ENCODE measurements at places on chromosomes 3 and 15.

- DNase-seq = no peak
- no peaks in the 10 kb centered on the region for H3K36me3 ChIP-seq
- H3K4me1 ChIP-seq = peaks cover 8% of the 10 kb centered on the region
These were observed 20.8 kb upstream of the TNIK start for GRCh38 chr3:171481011-171481410.

- H3K4me3 ChIP-seq = no peak overlapping the region
- peaks cover 55% of the 10 kb centered on the region for H3K4me1 ChIP-seq
- DNase-seq = no peak
- peak overlapping the region; percentile 95 for H3K27ac ChIP-seq
These were observed 520.4 kb upstream of the MDFIC2 start for GRCh38 chr3:70832834-70833205.

GRCh38 chr3:124960698-124961097 lies 26.1 kb upstream of the MUC13 start:
- no peak overlapping the region for H3K4me3 ChIP-seq
- no peak for DNase-seq
- no peak overlapping the region for H3K27ac ChIP-seq

DNA sequence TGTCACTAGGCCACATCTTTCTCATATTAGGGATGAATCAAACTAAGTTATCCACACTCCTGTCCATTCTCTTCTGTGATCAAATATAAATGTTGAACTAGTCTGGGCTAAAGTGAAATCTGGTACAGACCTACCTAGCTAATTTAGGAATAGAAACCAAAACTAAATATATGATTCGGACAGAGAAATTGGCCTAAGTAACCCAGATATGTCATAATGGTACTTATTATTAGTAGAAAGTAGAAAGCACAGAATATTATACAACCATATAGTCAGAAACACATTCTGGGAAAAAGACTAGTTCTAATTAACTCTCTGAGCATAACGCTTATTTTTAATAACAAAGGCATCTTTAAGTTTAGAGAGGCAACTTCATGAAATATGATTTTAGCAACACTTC lies 389.0 kb downstream of the LSAMP start:
- H3K27ac ChIP-seq = no peak overlapping the region
- H3K36me3 ChIP-seq = no peaks in the 10 kb centered on the region
- no peaks in the 10 kb centered on the region for H3K27me3 ChIP-seq
- peaks cover 8% of the 10 kb centered on the region for H3K4me1 ChIP-seq
- no peak overlapping the region for H3K4me3 ChIP-seq
- no peak for DNase-seq

DNA sequence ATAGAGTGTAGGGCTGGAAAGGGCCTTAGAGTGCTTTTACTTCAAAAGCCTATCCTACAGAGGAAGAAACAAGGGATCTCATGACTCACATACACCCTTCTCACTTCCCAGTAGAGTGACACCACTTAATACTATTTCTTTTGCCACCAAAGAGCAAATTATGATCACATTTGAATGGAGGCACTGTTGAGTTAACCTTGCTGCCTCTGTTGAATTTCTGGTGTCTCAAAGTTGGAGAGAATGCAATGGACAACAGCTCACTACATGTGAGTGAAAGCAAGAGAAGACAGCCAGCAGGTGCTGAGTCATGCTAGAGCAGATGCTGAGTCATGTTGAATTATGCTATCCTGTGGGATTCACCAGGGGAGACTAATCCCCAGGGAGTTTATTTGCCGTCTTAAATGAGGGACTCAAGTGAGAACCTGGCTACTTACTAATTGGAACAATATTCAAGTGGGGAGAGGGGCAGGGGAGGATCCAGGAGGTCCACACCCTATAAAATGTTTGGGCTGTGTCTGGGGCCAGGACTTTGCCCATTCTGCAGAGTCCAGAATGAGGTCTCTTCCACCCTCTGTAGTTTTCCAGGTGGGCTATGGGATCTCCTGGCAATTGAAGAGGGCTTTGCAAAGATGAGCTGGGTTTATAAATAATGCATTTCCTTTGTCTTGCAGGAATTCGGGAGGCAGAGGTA lies 35.8 kb downstream of the ST8SIA2 start:
- no peak for DNase-seq
- H3K4me3 ChIP-seq = no peak overlapping the region
- H3K36me3 ChIP-seq = no peaks in the 10 kb centered on the region
- H3K27ac ChIP-seq = no peak overlapping the region
- H3K4me1 ChIP-seq = peaks cover 7% of the 10 kb centered on the region

GRCh38 chr3:65876028-65876420 lies 162.7 kb downstream of the MAGI1 start:
- H3K36me3 ChIP-seq = no peaks in the 10 kb centered on the region
- H3K4me1 ChIP-seq = peaks cover 8% of the 10 kb centered on the region
- no peak overlapping the region for H3K4me3 ChIP-seq
- H3K27ac ChIP-seq = no peak overlapping the region

- no peak for DNase-seq
- peaks cover 34% of the 10 kb centered on the region for H3K4me1 ChIP-seq
- no peaks in the 10 kb centered on the region for H3K27me3 ChIP-seq
- no peaks in the 10 kb centered on the region for H3K36me3 ChIP-seq
- H3K27ac ChIP-seq = no peak overlapping the region
- no peak overlapping the region for H3K4me3 ChIP-seq
These were observed 306.4 kb downstream of the MAGI1 start for GRCh38 chr3:65732051-65732935.

GRCh38 chr3:174002543-174002942 lies 605.0 kb downstream of the NLGN1 start:
- DNase-seq = no peak
- no peak overlapping the region for H3K4me3 ChIP-seq

DNA sequence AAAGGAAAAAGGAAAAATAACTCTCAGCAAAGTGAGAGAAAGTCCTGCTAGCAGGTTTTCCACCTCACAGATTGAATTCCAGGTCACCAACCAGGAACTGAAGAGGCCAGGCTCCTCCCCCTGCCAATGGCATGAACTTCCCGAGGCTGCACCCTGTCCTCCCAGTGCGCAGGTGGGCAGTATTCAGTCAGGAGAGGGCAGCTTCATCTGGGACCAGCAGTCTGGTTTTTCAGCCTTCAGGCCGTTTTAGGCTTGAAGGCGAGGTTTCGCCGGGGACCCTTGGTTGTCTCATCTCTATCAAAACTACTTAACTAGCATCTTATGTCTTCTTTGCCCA lies 41.2 kb downstream of the TRAT1 start:
- H3K4me3 ChIP-seq = no peak overlapping the region
- H3K27me3 ChIP-seq = peaks cover 4% of the 10 kb centered on the region
- H3K4me1 ChIP-seq = no peaks in the 10 kb centered on the region
- DNase-seq = no peak

GRCh38 chr3:109337393-109337792 lies at the start of gene DPPA4:
Gene DPPA4 (minus strand): TSS chr3:109337546. CDS start chr3:109337517, 29 bp downstream.
- no peaks in the 10 kb centered on the region for H3K36me3 ChIP-seq
- peak within 1 kb of the TSS; percentile 7 for H3K27ac ChIP-seq
- no peak for DNase-seq
- H3K27me3 ChIP-seq = peaks cover 6% of the 10 kb centered on the region
- peak within 1 kb of the TSS; percentile 72 for H3K4me3 ChIP-seq

DNA sequence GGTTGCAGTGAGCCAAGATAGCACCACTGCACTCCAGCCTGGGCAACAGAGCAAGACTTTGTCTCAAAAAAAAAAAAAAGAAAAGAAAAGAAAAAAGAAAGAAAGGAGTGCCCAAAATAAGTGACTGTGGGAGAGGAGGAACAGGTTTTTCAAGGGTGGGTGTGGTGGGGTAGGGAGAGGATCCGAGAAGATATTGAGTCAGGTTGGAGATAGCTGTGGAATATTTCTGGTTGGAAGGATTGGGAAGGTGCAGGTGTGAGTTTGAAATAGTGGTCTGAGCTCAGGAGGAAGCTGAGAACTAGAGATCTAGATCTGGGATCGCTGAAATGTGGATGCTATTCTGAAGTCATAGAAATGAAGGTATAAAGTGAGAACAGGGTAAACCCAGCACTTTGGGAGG lies 7.8 kb downstream of the SCAMP2 start:
- H3K27me3 ChIP-seq = no peaks in the 10 kb centered on the region
- no peak overlapping the region for H3K4me3 ChIP-seq
- peaks cover 2% of the 10 kb centered on the region for H3K36me3 ChIP-seq

- no peak for DNase-seq
- H3K27me3 ChIP-seq = no peaks in the 10 kb centered on the region
- peaks cover 10% of the 10 kb centered on the region for H3K36me3 ChIP-seq
These were observed 12.2 kb upstream of the SLC28A1 start for GRCh38 chr15:84872009-84872910.

GRCh38 chr3:171755656-171756055 lies 54.6 kb downstream of the PLD1 start:
- H3K27ac ChIP-seq = no peak overlapping the region
- H3K36me3 ChIP-seq = no peaks in the 10 kb centered on the region
- no peaks in the 10 kb centered on the region for H3K4me1 ChIP-seq
- no peak for DNase-seq
- H3K4me3 ChIP-seq = no peak overlapping the region

DNA sequence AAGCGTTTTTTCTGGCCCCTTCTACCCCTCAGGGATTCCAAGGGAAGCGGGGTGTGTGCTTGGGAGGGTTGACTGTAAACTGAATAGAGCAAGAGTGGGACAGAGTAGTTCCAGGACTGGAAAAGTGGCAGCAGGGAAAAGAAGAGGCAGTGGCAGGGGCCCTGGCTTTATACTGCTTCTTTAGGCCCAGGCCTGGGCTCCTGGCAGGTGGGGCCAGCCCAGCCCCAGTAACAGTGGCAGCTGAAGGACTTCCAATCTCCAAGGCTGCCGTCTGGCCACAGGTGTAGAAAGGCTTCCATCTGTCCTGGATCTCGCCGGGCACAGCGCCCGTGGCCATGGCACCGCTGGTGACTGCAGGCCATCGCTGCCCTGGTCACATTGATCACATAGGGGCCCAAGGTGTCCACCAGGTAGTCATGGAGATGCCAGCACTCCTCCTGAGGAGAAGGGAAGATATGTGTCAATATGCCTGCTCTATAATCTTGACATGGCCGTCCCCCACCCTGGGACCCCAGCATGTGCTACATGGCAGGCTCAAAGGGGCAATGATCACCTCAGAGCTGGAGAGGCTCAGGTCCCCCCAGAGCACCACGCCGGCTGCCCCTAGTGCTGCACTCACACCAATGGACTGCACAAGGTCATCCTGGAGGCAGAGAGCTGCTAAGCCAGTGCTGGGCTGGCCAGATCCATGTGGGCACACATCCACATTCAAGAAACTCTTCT lies 1.0 kb upstream of the IFRD2 start:
- no peaks in the 10 kb centered on the region for H3K27me3 ChIP-seq
- peak overlapping the region; percentile 75 for H3K4me3 ChIP-seq
- H3K27ac ChIP-seq = peak overlapping the region; percentile 98
- H3K36me3 ChIP-seq = peaks cover 3% of the 10 kb centered on the region
- no peak for DNase-seq

GRCh38 chr3:44932986-44933944 lies 42.7 kb downstream of the ZDHHC3 start:
- no peak overlapping the region for H3K27ac ChIP-seq
- no peaks in the 10 kb centered on the region for H3K4me1 ChIP-seq
- H3K4me3 ChIP-seq = no peak overlapping the region

- H3K36me3 ChIP-seq = no peaks in the 10 kb centered on the region
- no peak overlapping the region for H3K27ac ChIP-seq
- H3K27me3 ChIP-seq = peaks cover 2% of the 10 kb centered on the region
- H3K4me3 ChIP-seq = no peak overlapping the region
- H3K4me1 ChIP-seq = peaks cover 3% of the 10 kb centered on the region
These were observed 75.0 kb downstream of the STRIT1 start for GRCh38 chr3:155218462-155218861.

- H3K36me3 ChIP-seq = no peaks in the 10 kb centered on the region
- H3K27ac ChIP-seq = no peak overlapping the region
- H3K4me1 ChIP-seq = peaks cover 20% of the 10 kb centered on the region
- no peak for DNase-seq
These were observed 52.1 kb upstream of the ATP11B start for GRCh38 chr3:182741214-182741613.

- H3K4me3 ChIP-seq = no peak overlapping the region
- H3K36me3 ChIP-seq = peaks cover 3% of the 10 kb centered on the region
- peaks cover 22% of the 10 kb centered on the region for H3K27me3 ChIP-seq
- no peak for DNase-seq
- no peaks in the 10 kb centered on the region for H3K4me1 ChIP-seq
These were observed 40.1 kb upstream of the NR2C2 start for GRCh38 chr3:14907043-14907966.

DNA sequence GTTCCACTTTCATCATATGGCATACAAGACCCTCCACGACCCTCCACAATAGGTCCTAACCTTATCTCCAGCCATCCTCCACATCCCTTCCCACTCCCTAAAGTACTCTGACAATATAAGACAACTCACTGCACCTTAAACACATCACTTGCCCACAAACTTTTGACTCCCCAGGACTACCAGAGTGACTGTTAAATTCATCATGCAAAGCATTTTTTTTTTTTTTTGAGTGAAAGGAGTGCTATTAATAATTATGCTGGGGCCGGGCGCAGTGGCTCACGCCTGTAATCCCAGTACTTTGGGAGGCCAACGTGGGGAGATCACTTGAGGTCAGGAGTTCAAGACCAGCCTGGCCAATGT lies 55.8 kb downstream of the OSBPL10 start:
- peaks cover 1% of the 10 kb centered on the region for H3K36me3 ChIP-seq
- no peak overlapping the region for H3K4me3 ChIP-seq
- no peaks in the 10 kb centered on the region for H3K27me3 ChIP-seq
- no peak for DNase-seq

DNA sequence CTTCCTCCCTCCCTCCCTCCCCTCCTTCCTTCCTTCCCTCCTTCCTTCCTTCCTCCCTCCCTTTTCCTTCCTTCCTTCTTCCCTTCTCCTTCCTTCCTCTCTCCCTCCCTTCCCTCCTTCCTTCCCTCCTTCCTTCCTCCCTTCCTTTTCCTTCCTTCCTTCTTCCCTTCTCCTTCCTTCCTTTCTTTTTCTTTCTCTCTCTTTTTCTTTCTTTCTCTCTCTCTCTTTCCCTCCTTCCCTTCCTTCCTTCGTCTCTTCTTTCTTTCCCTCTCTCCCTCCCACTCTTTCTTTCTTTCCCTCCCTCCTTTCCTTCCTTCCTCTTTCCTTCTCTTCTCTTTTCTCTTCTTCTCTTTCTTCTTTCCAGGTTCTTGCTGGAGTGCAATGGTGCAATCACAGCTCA lies 1.9 kb upstream of the ZNF662 start:
- H3K4me3 ChIP-seq = no peak overlapping the region
- H3K36me3 ChIP-seq = no peaks in the 10 kb centered on the region
- no peaks in the 10 kb centered on the region for H3K4me1 ChIP-seq
- H3K27me3 ChIP-seq = peaks cover 31% of the 10 kb centered on the region

DNA sequence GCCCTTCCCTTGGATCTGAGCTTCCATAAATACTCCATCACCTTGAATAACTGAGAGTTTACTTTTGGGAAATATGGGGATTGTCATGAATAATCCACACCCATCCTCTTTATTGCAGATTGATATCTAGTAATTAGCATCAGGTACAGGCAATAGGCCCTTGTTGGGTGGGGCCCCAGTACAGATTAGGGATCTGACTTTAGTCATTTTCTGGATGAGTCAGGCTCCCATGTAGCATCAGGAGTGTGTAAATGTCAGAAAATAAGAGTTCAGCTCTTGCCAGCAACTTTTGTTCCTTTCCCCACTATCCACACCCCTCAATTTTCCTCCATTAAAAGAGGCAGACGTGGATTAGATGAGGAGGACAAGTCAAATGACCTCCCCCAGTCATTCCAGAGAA lies 17.7 kb upstream of the SNRK start:
- peaks cover 5% of the 10 kb centered on the region for H3K27me3 ChIP-seq
- no peak for DNase-seq
- H3K36me3 ChIP-seq = no peaks in the 10 kb centered on the region
- no peak overlapping the region for H3K27ac ChIP-seq
- no peak overlapping the region for H3K4me3 ChIP-seq

GRCh38 chr15:85687329-85687728 lies 107.4 kb downstream of the KLHL25 start:
- peaks cover 31% of the 10 kb centered on the region for H3K4me1 ChIP-seq
- no peak overlapping the region for H3K27ac ChIP-seq
- H3K36me3 ChIP-seq = peaks cover 20% of the 10 kb centered on the region
- H3K4me3 ChIP-seq = no peak overlapping the region
- H3K27me3 ChIP-seq = no peaks in the 10 kb centered on the region
